A549 treated with Hydrocortisone at 1 μM for 4 hours (cell line): ENCODE measurements at places on chromosomes 5 and 9. TPM values are rescaled to one million over a fixed set of nuclear protein-coding genes. Genes with fewer than 3 reads are reported as not detected.

Gene HMCN2
- total RNA-seq = 0.02 to 0.16 TPM (median 0.10 TPM) in 4 of 5 replicates, not detected in the other

Gene KIAA1191
- total RNA-seq = 69.8 to 102 TPM (median 81.8 TPM) in 5 replicates

Gene NR5A1
- 0.05 to 0.10 TPM (median 0.07 TPM) in 4 of 5 replicates, not detected in the other for total RNA-seq

Gene LTC4S
- 0.31 TPM in 1 of 5 replicates, not detected in the others for total RNA-seq

Gene ADCY2
- total RNA-seq = not detected in 5 replicates

Gene GGTA1
- total RNA-seq = not detected in 5 replicates

Gene ST8SIA4
- total RNA-seq = 0.18 to 0.33 TPM (median 0.23 TPM) in 5 replicates

Gene DMGDH
- 0.15 TPM in 1 of 5 replicates, not detected in the others for total RNA-seq

Gene LECT2
- total RNA-seq = not detected in 5 replicates

Gene CAVIN4
- total RNA-seq = 0.29 to 0.53 TPM (median 0.46 TPM) in 5 replicates

Gene PCDHB8
- total RNA-seq = 0.13 to 0.36 TPM (median 0.30 TPM) in 5 replicates

Gene IFNA21
- total RNA-seq = not detected in 5 replicates

Gene CCDC192
- not detected in 5 replicates for total RNA-seq

Gene GLDC
- 12.6 to 16.1 TPM (median 13.0 TPM) in 5 replicates for total RNA-seq

Gene GOLM1
- 102 to 122 TPM (median 109 TPM) in 5 replicates for total RNA-seq

Gene CEL
- 0.40 to 0.69 TPM (median 0.51 TPM) in 5 replicates for total RNA-seq

Gene IFNK
- 0.09 TPM in 1 of 5 replicates, not detected in the others for total RNA-seq

Gene DNM1
- 79.3 to 92.9 TPM (median 87.9 TPM) in 5 replicates for total RNA-seq

Gene KCNV2
- total RNA-seq = not detected in 5 replicates

Gene LCN9
- total RNA-seq = 0.13 to 0.16 TPM in 2 of 5 replicates, not detected in the others

Gene ENHO
- 0.88 to 2.5 TPM (median 1.9 TPM) in 5 replicates for total RNA-seq

Gene OCLN
- total RNA-seq = 7.2 to 14.8 TPM (median 8.7 TPM) in 5 replicates

Gene PCDHB2
- total RNA-seq = 3.1 to 3.9 TPM (median 3.4 TPM) in 5 replicates

Gene SLC4A9
- total RNA-seq = 0.02 TPM in 1 of 5 replicates, not detected in the others

Gene RABEPK
- total RNA-seq = 35.5 to 42.6 TPM (median 40.4 TPM) in 5 replicates

Gene SYK
- total RNA-seq = 0.02 to 0.08 TPM (median 0.05 TPM) in 4 of 5 replicates, not detected in the other

Gene SLC34A1
- not detected in 5 replicates for total RNA-seq

Gene PFN3
- total RNA-seq = not detected in 5 replicates

Gene TAF11L5
- not detected in 5 replicates for total RNA-seq

Gene SLC6A19
- total RNA-seq = 0.33 to 0.40 TPM (median 0.37 TPM) in 5 replicates

Gene SPINK13
- 0.18 to 0.30 TPM in 2 of 5 replicates, not detected in the others for total RNA-seq

Gene RAB14
- 50.1 to 58.1 TPM (median 51.2 TPM) in 5 replicates for total RNA-seq
